ENCODE measurements at places on chromosomes 12 and 14.

DNA sequence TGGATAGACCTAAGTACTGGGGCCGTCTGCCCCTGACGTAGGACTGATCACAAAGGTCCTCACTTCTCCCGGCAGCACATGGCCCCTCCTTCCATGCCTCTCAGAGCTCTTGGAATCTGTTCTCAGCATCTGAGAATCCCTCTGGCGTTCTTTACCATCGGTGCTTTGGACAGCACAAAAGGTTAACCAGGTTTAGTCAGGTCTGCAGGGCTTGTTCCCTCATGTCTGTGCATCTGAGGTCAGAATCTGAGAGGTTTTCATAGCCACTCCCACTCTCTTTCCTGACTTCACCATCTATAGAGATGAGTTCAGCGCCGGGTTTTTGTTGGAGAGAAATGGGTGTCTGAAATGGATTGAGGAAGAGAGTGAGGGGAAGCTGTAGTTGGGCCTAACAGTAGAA, 130.0 kb upstream of the ARHGAP5 start:
- no peak for DNase-seq
- no peaks in the 10 kb centered on the region for H3K27me3 ChIP-seq
- no peaks in the 10 kb centered on the region for H3K4me1 ChIP-seq
- H3K4me3 ChIP-seq: no peak overlapping the region
- no peaks in the 10 kb centered on the region for H3K36me3 ChIP-seq
- H3K27ac ChIP-seq: no peak overlapping the region

DNA sequence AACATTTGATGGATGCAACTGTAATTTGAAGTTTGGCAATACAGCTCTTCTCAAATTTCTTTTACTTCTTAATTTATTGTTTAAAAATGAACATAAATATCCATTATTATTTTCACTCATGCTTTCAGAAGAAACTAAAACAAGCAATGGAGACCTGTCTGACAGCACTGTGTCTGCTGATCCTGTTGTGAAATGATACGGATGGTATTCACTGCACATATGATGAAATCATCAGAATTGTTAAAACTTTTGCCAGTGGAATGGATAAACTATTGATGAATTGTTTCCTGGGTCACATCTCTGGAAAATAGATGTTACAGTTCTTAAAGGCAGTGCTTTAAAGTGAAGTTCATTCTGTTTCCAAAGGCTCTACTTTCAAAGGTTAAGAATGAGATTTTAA, 59.2 kb downstream of the WASHC4 start:
- H3K4me3 ChIP-seq: no peak overlapping the region
- H3K4me1 ChIP-seq: no peaks in the 10 kb centered on the region
- H3K27ac ChIP-seq: no peak overlapping the region
- H3K36me3 ChIP-seq: peaks cover 58% of the 10 kb centered on the region

GRCh38 chr14:34043627-34044372, 92.9 kb upstream of the EGLN3 start:
- no peak overlapping the region for H3K27ac ChIP-seq
- DNase-seq: no peak
- no peaks in the 10 kb centered on the region for H3K36me3 ChIP-seq
- H3K4me3 ChIP-seq: no peak overlapping the region

DNA sequence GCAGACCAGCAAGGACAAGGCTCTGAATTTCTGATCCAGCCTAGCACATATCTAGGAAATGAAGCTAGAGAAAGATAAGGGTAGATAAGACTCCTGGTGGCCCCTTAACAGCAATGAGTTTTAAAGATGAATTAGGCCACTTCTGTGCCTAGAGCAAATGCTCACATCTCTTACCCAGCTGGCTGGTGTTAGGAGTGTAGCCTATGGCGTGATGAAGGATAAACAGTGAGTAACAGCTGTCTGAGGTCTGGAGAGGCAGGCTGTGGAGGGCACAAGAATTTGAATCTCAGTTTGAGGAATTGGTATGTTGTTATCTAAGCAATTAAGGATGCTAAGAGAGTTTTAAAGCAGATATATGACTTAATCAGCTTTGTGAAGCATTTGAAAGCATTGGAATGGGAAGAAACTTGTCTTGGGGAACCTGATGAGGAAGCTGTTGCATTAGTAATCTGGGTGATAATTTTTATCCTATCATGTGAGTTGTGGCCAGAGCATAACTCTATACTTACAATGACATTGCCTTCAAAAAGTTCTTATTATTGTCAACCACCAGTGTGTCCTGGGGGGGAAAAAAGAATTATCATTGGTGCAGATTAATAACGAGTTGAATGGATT, 161.8 kb downstream of the SRGAP1 start:
- H3K36me3 ChIP-seq: no peaks in the 10 kb centered on the region
- no peak overlapping the region for H3K4me3 ChIP-seq
- H3K4me1 ChIP-seq: peaks cover 6% of the 10 kb centered on the region
- H3K27me3 ChIP-seq: no peaks in the 10 kb centered on the region

- no peaks in the 10 kb centered on the region for H3K36me3 ChIP-seq
- H3K27me3 ChIP-seq: peaks cover 20% of the 10 kb centered on the region
- H3K4me3 ChIP-seq: no peak overlapping the region
- H3K4me1 ChIP-seq: no peaks in the 10 kb centered on the region
- DNase-seq: no peak
Observed at GRCh38 chr12:54977857-54978256, 6.7 kb downstream of the TESPA1 start.

GRCh38 chr12:132500142-132500855, 10.3 kb downstream of the FBRSL1 start:
- DNase-seq: no peak
- H3K4me3 ChIP-seq: no peak overlapping the region
- H3K4me1 ChIP-seq: peaks cover 28% of the 10 kb centered on the region
- no peak overlapping the region for H3K27ac ChIP-seq
- no peaks in the 10 kb centered on the region for H3K27me3 ChIP-seq

DNA sequence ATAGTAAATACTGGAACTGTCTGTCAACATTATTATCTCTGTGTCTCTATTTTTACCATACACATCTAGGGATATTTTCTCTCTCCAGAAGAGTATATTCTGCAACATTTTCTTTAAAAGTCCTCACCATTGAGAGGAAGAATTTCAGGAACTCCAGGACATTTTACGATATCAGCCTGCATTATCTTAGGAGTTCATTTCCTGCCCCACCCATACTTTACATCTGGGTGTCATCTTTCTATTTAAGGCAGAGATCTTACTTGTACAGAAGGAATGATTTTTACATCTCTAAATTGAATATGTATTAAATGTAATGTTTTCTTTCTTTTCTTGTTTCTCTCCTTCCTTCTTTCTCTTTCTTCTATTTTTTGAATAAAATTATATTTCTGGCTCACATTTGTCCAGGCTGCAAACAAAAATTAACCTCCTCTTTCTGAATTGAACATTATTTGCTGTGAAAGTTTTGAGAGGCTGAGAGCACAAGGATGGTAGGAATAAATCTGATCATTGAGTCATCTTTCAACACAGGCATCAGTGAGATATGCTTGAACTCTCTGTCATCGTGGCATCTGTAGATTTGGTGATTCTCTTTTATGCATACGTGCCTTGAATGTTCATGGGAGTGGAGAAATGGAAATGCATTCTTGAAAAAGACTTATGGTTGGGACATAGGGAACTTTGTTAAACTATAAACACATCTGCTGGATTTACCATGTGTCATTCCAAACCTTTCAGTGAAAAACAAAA, 753.6 kb downstream of the SLC16A7 start:
- H3K4me3 ChIP-seq: no peak overlapping the region
- H3K27me3 ChIP-seq: no peaks in the 10 kb centered on the region
- H3K36me3 ChIP-seq: no peaks in the 10 kb centered on the region

GRCh38 chr12:29644536-29645162, 139.1 kb downstream of the TMTC1 start:
- H3K27me3 ChIP-seq: 0 out of 2 replicates have a peak, but pooled peaks cover 3% of the 10 kb centered on the region
- no peaks in the 10 kb centered on the region for H3K4me1 ChIP-seq
- DNase-seq: no peak
- H3K4me3 ChIP-seq: no peak overlapping the region
- no peak overlapping the region for H3K27ac ChIP-seq
- no peaks in the 10 kb centered on the region for H3K36me3 ChIP-seq

GRCh38 chr12:4817880-4818279, 91.8 kb upstream of the KCNA1 start:
- H3K27me3 ChIP-seq: no peaks in the 10 kb centered on the region
- H3K27ac ChIP-seq: no peak overlapping the region
- no peak overlapping the region for H3K4me3 ChIP-seq
- H3K4me1 ChIP-seq: no peaks in the 10 kb centered on the region

DNA sequence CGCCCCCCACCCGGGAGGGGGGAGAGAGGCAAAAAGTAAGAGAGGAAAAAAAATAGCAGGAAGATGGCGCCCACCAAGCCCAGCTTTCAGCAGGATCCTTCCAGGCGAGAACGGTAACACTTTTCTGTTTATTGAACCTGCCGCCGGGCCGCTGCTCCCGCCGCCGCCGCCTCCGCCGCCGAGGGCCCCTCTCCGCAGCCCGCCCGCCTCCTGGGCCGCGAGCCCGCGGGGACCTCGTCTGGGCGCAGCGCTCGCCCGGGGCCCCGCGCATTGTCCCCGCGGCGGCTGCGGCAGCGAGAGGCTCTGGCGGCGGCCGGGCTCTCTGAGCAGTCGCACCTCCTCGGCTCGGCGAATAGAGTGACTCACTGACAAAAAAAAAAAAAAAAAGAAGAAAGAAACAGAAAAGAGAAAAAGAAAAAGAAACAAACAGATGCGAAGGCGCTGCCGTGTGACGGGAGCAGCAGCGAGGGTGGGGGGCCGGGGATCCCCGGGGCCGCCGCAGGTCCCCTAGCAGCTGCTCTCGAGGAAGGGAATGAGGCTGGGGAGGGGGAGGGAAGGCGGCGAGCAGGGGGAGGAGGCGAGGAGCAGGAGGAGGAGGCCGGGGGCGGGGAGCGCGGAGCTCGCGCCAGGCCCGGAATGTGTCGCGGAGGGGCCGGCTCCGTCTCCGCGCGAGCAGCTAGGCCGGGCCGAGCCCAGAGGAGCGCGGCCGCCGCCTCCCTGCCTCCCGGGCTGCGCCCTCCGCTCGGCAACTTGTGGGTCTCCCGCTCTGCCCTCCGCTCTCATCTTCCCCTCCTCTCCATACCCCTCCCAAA, 781 bp downstream of the NPAS3 start:
- no peak overlapping the region for H3K27ac ChIP-seq
- no peaks in the 10 kb centered on the region for H3K4me1 ChIP-seq
- H3K27me3 ChIP-seq: peaks cover 21% of the 10 kb centered on the region
- H3K4me3 ChIP-seq: peak overlapping the region; percentile 34

DNA sequence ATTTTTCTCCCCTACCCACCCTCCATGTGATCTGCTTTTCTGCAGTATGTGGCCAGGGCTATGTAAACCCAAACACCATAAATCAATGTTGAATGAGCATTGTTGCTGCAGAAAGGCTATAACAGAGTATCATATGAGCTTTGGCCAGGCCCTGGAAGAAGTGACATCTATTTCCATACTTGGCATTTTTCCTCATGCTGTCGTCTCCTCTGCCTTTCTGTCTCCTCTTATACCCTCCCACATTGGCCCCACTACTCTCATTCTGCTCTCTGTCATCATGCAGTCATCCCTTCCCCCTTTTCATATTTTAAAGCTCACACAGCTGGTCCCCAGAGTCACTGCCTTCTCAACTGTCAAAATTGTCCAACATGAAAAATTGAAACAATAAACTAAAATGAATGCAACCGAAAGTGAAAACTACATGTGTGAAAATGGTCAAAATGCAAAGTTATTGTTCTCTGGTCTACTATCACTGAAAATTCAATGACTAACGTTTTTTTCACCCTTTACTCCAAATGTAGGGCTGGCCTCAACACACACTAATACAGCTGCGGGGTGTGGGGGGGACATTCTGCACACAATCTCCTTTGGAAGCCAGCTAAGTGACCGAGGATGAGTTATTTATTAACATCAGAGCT, 290.7 kb upstream of the TMPO start:
- H3K27ac ChIP-seq: no peak overlapping the region
- H3K4me3 ChIP-seq: no peak overlapping the region
- no peak for DNase-seq
- no peaks in the 10 kb centered on the region for H3K4me1 ChIP-seq
- H3K36me3 ChIP-seq: no peaks in the 10 kb centered on the region

GRCh38 chr12:114122016-114122415, 155.9 kb upstream of the RBM19 start:
- H3K27me3 ChIP-seq: peaks cover 2% of the 10 kb centered on the region
- H3K4me1 ChIP-seq: no peaks in the 10 kb centered on the region
- no peak for DNase-seq
- no peak overlapping the region for H3K4me3 ChIP-seq

- no peak overlapping the region for H3K27ac ChIP-seq
- H3K36me3 ChIP-seq: no peaks in the 10 kb centered on the region
- DNase-seq: peak; percentile 27
- no peak overlapping the region for H3K4me3 ChIP-seq
Observed at GRCh38 chr12:113781415-113782198, 184.5 kb downstream of the RBM19 start.

- DNase-seq: no peak
- no peak overlapping the region for H3K4me3 ChIP-seq
- no peaks in the 10 kb centered on the region for H3K36me3 ChIP-seq
- peaks cover 10% of the 10 kb centered on the region for H3K27me3 ChIP-seq
- H3K4me1 ChIP-seq: no peaks in the 10 kb centered on the region
- H3K27ac ChIP-seq: no peak overlapping the region
Observed at GRCh38 chr14:30875788-30876053, 1.4 kb downstream of the COCH start.

DNA sequence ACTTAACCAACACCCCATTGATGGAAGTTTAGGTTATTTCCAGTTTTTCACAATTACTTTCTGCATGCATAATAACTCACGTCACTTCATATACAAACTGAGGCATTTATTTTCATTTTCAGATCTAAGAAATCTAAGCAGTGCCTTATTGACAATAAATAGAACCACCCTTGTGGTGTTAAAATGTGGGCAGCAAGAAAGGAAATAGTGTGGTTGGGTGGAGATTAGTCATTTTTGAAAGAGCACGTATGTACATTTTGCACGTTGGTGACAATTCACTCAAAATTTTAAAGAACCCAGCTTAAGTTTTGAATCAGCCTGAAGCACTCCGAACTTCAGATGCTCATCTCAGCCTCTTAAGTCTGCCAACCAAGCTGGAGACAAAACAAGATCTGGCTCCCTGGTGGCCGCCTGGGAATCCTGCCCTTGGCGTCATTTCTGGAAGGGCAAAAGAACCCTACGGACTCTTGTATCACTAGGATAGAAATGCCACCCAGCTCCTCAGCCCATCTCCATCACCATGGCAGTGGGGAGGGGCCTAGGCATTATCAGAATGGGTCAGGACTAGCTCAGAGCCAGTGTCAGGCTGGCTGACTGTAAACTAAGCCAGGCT, 89.5 kb upstream of the BCL2L14 start:
- no peaks in the 10 kb centered on the region for H3K36me3 ChIP-seq
- no peak overlapping the region for H3K4me3 ChIP-seq
- no peak overlapping the region for H3K27ac ChIP-seq
- no peaks in the 10 kb centered on the region for H3K4me1 ChIP-seq
- no peaks in the 10 kb centered on the region for H3K27me3 ChIP-seq

DNA sequence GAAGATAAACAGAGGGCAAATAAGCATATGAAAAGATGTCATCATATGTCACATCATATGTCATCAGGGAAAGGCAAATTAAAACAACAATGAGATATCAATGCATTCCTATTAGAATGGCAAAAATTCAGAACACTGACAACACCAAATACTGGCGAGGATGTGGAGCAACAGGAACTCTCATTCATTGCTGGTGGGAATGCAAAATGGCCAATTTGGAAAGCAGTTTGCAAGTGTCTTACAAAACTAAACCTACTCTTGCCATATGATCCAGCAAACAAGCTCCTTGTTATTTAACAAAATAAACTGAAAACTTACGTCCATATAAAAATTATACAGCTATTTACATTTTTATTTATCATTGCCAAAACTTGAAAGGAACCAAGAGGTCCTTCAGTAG, 32.7 kb downstream of the CPM start:
- no peak overlapping the region for H3K4me3 ChIP-seq
- DNase-seq: no peak
- H3K27ac ChIP-seq: no peak overlapping the region
- H3K4me1 ChIP-seq: no peaks in the 10 kb centered on the region

Measured in Panc1 (cell line).